ENCODE measurements at places on chromosomes 1 and 21.

- H3K27ac ChIP-seq = no peak overlapping the region
- H3K4me1 ChIP-seq = no peaks in the 10 kb centered on the region
- no peak for DNase-seq
Measured at GRCh38 chr1:160652924-160653619, 6.2 kb upstream of the SLAMF1 start.

- no peaks in the 10 kb centered on the region for H3K27me3 ChIP-seq
- DNase-seq = peak; percentile 20
- no peak overlapping the region for H3K4me3 ChIP-seq
- H3K27ac ChIP-seq = no peak overlapping the region
- H3K4me1 ChIP-seq = no peaks in the 10 kb centered on the region
- H3K36me3 ChIP-seq = no peaks in the 10 kb centered on the region
Measured at GRCh38 chr1:234114648-234115307, 210.3 kb downstream of the SLC35F3 start.

GRCh38 chr1:172241540-172241939 is 178.9 kb upstream of the C1orf105 start:
- H3K36me3 ChIP-seq = no peaks in the 10 kb centered on the region
- H3K27ac ChIP-seq = no peak overlapping the region
- no peaks in the 10 kb centered on the region for H3K4me1 ChIP-seq
- no peak overlapping the region for H3K4me3 ChIP-seq

GRCh38 chr1:228945885-228946284 is 210.6 kb downstream of the RHOU start:
- H3K27me3 ChIP-seq = no peaks in the 10 kb centered on the region
- DNase-seq = no peak
- no peak overlapping the region for H3K4me3 ChIP-seq
- H3K4me1 ChIP-seq = no peaks in the 10 kb centered on the region

DNA sequence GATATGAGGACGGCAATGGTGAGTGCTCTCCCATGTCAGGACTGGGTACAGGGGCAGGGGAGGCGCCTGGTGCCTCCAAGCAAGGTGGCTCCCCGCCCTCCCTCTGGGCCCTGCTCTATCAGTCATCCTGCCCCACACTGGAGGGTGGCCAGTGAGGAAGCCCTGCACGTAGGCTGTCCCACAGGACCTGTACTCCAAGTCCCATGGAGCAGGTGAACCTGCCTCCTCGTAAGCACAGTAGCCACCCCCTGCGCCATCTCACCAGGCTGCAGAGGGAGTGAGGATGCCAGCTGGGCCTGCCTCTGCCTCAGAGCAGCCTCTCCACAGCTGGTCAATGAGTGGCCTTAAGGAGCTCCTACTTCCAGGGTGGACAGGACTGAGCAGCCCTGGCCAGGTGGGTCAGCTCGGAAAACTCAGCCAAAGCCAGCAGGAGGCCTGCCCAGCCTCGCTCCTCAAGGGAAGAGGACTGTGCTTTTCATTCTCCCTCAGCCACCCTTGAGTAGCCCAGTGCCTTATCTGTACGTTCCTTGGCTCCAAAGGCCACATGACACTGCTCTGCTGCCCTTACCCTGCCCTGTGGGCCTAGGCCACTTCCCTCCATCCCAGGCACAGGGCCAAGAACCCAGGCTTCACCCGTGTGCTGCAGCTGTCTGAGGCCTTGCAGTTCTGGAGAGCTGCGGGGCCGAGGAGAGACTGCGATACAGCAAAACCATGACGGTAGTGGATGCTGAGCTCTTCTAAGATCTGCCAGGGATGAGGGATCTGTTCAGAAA is 39.6 kb downstream of the SLC45A1 start:
- no peaks in the 10 kb centered on the region for H3K27me3 ChIP-seq
- peak; percentile 83 for DNase-seq
- H3K4me3 ChIP-seq = no peak overlapping the region
- no peaks in the 10 kb centered on the region for H3K4me1 ChIP-seq
- no peak overlapping the region for H3K27ac ChIP-seq

DNA sequence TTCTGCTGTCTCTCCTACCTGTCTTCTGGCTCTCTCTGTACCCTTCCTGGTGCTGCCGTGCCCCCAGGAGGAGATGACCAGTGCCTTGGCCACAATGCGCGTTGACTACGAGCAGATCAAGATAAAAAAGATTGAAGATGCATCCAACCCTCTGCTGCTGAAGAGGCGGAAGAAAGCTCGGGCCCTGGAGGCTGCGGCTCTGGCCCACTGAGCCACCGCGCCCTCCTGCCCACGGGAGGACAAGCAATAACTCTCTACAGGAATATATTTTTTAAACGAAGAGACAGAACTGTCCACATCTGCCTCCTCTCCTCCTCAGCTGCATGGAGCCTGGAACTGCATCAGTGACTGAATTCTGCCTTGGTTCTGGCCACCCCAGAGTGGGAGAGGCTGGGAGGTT is 38.1 kb upstream of the IL19 start:
- H3K27ac ChIP-seq = no peak overlapping the region
- H3K27me3 ChIP-seq = no peaks in the 10 kb centered on the region
- DNase-seq = no peak

DNA sequence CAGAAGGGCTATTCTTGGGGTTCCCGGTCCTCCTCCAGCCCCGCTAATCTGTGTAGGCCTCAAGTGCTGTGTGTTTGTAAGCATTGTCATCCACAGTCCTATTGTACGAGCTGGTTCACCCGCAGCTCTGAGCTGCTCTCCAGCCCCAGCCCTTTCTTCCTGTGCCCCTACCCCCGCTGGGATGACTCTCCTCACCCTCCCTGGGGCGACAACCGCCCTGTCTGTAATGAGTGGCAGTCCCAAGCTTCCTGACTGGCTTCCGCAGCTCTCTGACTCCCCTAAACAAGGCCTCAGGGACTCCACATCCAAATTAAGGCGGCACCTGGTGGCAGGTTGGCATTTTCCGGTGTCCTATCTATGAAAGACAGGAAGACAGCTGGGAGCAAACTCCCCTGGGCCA is 45.8 kb downstream of the TFF3 start:
- H3K36me3 ChIP-seq = no peaks in the 10 kb centered on the region
- DNase-seq = no peak
- no peak overlapping the region for H3K27ac ChIP-seq
- no peaks in the 10 kb centered on the region for H3K27me3 ChIP-seq
- no peaks in the 10 kb centered on the region for H3K4me1 ChIP-seq

DNA sequence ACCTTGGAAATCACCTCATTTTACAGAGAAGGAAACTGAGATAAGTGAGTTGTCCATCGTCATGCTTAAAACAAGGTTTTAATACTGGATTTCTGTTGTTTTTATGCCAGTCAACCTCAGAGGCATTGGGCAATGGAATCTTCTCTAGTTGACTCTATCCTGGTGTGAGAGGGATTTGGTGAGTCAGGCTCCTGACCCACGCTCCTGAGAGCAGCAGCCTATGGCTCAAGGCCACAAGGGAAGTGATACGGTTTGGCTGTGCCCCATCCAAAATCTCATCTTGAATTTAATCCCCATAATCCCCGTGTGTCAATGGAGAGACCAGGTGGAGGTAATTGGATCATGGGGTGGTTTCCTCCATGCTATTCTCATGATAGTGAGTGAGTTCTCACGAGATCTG is 90.1 kb downstream of the TLR5 start:
- H3K4me1 ChIP-seq = no peaks in the 10 kb centered on the region
- H3K27me3 ChIP-seq = no peaks in the 10 kb centered on the region
- no peak overlapping the region for H3K4me3 ChIP-seq
- no peak for DNase-seq
- no peaks in the 10 kb centered on the region for H3K36me3 ChIP-seq

DNA sequence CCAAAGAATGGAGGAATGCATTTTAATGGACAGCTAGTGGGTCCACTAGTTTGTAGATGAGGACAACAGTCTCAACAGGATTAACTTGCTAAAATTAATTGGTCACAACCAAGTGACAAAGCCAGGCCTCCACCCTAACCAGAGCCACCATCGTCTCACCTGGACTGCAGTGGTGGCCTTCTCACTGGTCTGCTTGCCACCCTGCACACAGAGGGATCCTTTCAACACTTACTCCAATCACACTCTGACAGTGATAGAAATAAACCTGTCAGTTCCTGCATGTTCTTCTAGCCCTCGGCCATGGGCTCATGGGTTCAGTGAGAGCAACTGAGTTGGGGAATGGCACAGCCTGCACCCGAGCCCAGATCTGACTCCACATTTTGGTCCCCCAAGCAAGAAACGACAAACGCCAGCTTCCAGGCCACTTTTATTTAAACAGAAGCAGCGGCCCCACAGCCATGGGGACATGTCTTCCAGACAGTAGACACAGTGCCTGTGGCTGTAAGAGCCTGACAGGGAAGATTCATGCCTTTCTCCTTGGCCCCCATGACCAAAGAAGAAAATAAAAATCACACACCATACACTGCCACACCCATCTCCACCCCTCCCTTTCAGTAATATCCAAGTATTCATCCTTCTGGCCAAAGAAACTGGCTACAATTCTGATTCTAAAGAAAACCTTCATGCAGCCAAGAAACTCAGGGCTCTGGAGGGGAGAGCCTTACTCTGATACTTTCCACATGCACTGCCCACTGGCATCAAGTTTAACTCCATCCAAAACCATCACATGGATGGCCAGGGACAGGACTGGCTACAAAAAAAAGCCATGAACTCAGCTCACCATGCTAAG is 37.6 kb downstream of the DHCR24 start:
- peaks cover 8% of the 10 kb centered on the region for H3K36me3 ChIP-seq
- H3K4me3 ChIP-seq = no peak overlapping the region
- H3K27ac ChIP-seq = no peak overlapping the region
- H3K4me1 ChIP-seq = peaks cover 10% of the 10 kb centered on the region

- DNase-seq = no peak
- no peak overlapping the region for H3K4me3 ChIP-seq
- no peak overlapping the region for H3K27ac ChIP-seq
- H3K27me3 ChIP-seq = no peaks in the 10 kb centered on the region
Measured at GRCh38 chr1:93506126-93506525, 58.2 kb downstream of the FNBP1L start.

DNA sequence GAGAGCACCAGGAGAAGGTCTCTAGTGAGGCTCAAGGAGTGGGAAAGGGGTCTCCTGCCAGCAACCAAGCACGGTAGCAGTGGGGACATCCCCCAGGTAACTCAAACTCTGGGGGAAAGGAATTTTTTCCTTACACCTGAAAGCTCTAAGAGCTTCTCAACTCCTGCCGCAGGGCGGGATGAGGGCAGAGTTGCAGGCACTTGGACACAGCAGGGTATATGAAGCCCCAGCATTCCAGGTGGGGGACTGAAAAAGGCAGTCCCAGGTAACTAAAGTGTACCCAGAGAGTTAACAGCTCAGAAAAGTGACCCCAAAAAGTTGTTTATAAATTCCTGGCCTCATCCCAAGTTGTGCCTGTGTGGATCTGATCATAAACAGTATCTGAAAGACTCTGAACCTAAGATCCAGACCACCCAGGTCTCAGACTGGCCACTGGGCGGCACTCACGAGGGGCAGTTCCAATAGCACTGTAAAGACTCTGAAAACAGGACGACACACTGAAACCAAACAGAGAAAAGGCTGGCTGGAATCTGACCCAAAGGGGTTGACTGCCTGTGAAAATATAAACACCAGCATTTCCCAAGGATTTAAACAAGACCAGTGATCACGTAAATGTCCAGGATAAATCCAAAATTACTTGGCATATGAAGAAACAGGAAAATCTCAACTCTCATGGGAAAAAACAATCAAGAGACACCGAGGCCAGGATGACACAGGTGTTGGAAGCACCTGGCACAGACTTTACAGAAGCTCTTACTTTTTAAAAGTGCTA is 47.5 kb downstream of the HSF2BP start:
- H3K4me1 ChIP-seq = no peaks in the 10 kb centered on the region
- H3K4me3 ChIP-seq = no peak overlapping the region
- H3K27ac ChIP-seq = no peak overlapping the region
- H3K27me3 ChIP-seq = no peaks in the 10 kb centered on the region
- no peaks in the 10 kb centered on the region for H3K36me3 ChIP-seq
- DNase-seq = peak; percentile 60

DNA sequence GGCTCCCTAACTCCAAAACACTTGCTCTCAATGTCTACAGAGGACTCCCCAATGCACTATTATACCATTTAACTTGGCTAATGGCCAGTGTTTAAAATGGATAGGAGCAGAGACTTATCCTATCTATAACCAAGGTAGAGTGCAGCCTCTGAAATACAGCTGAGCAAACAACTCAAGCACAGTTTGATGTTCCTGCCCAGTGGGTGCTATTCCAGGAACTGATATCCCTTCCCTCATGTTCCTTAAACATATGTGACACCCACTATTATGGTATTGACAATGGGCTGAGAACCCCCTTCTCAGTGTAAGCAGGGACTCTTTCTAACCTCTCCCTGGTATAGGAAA is 51.7 kb downstream of the SH3GLB1 start:
- H3K4me3 ChIP-seq = no peak overlapping the region
- no peak overlapping the region for H3K27ac ChIP-seq
- H3K4me1 ChIP-seq = no peaks in the 10 kb centered on the region

- H3K4me3 ChIP-seq = no peak overlapping the region
- no peaks in the 10 kb centered on the region for H3K27me3 ChIP-seq
- no peak overlapping the region for H3K27ac ChIP-seq
- no peaks in the 10 kb centered on the region for H3K4me1 ChIP-seq
Measured at GRCh38 chr1:43822040-43822690, 111.4 kb upstream of the ARTN start.

DNA sequence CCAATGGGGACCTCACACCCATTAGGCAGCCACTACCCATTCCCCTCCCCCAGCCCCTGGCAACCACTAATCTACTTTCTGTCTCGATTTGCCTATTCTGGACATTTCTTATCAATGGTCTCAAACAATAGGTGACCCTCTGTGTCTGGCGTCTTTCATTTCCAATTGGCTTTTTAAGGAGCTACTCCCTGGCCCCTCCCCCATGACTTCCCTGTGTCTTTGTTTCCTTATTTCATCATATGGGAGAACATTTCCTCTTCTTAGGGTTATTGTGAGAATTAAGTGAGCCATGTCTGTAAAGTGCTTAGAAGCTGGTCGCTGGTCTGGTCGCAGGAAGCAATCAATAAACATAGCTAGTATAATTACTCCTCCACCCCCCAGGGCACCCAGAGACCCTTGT is 80.9 kb downstream of the SPSB1 start:
- no peak overlapping the region for H3K4me3 ChIP-seq
- H3K27ac ChIP-seq = no peak overlapping the region
- no peaks in the 10 kb centered on the region for H3K36me3 ChIP-seq

DNA sequence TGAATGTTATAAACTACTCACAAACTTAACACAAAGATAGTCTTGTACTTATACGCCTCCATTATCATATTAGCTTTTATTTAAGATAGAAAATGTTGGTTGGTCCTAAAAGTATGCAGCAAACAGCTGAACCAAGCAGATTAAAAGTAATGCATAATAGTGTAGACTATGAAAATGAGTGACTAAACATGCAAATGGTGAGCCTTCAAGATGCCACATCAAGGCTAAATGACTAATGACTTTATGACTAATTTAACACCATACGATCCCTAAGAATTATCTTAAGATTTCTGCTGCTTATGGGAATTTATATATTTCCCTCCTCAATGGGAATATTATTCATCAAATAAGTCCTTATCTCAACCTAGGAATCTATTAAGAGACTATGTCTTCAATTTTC is 4.6 kb downstream of the GPATCH2 start:
- H3K27me3 ChIP-seq = no peaks in the 10 kb centered on the region
- H3K36me3 ChIP-seq = no peaks in the 10 kb centered on the region
- H3K27ac ChIP-seq = no peak overlapping the region
- no peak for DNase-seq
- no peak overlapping the region for H3K4me3 ChIP-seq
- peaks cover 5% of the 10 kb centered on the region for H3K4me1 ChIP-seq

- no peaks in the 10 kb centered on the region for H3K27me3 ChIP-seq
- H3K27ac ChIP-seq = peak overlapping the region; percentile 47
- H3K4me1 ChIP-seq = peaks cover 7% of the 10 kb centered on the region
- H3K4me3 ChIP-seq = peak overlapping the region; percentile 9
- peaks cover 5% of the 10 kb centered on the region for H3K36me3 ChIP-seq
Measured at GRCh38 chr1:151013518-151013917, 5.3 kb downstream of the PRUNE1 start.

GRCh38 chr1:193406901-193407300 is 220.5 kb upstream of the B3GALT2 start:
- no peaks in the 10 kb centered on the region for H3K4me1 ChIP-seq
- no peak for DNase-seq
- H3K27me3 ChIP-seq = no peaks in the 10 kb centered on the region
- no peak overlapping the region for H3K27ac ChIP-seq
- no peak overlapping the region for H3K4me3 ChIP-seq
